ENCODE measurements at places on chromosomes 1 and 21.

- no peak for DNase-seq
Measured at GRCh38 chr1:160166166-160166868, 14.9 kb downstream of the ATP1A4 start.

- DNase-seq = no peak
Measured at GRCh38 chr1:181173761-181174447, 85.4 kb downstream of the IER5 start.

- no peak for DNase-seq
Measured at GRCh38 chr1:84851839-84852238, 41.2 kb downstream of the LPAR3 start.

- DNase-seq = no peak
Measured at GRCh38 chr1:15802234-15802965, 5.0 kb downstream of the UQCRHL start.

DNA sequence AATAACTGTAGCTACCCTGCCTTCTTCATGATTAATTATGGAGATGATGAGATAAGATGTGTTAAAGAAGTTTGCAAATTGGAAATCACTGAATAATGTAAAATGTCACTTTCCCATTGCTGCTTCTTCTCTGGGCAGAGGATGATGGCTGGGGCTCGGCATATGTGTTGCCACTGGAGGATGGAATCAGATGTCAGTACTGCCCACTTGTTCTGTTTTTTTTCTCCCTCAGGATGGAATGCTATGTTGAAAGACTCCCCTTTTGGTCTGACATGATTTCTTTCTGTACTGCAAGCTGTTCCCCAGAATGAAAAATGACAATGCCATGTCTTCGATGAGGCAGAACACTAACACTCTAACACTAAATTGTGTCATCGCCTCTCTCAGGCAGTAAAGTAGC is 373.9 kb upstream of the SPAG17 start:
- no peak for DNase-seq

DNA sequence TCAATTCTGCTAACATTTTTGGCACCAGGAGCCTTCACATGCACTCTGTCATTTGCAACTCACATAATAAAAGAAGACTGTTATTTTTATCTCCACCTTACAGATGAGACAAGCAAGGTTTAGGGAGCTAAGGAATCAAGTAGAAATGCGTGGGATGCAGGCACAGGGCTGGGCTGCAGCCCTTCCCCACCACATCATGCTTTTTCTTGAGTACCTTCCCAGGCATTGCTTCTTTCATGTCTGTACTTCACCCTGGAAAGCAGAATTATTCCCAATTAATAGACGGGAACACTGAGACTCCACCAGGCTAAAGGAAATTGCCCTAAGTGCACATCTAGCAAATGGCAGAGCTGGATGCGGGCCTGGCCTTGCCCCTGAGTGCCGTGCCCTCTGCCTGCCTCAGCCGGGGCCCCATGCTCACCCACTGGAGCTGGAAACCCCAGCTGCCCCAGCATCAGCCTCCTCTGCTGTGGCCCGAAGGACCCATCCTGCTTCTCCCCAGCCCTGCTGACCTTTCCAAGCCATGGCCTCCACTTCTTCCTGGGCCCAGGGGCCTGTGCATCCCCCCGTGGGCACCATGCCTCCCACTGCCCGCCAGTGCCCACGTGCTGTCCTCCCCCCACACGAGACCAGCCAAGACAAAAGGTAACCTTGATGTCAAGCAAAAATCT is 257.5 kb downstream of the TOMM20 start:
- DNase-seq = no peak
